ENCODE measurements at places on chromosomes 6 and 20.

GRCh38 chr20:16004108-16004854, 569.0 kb downstream of the KIF16B start:
- no peak for DNase-seq

GRCh38 chr20:59753836-59754235, 149.5 kb downstream of the PHACTR3 start:
- DNase-seq, result no peak

DNA sequence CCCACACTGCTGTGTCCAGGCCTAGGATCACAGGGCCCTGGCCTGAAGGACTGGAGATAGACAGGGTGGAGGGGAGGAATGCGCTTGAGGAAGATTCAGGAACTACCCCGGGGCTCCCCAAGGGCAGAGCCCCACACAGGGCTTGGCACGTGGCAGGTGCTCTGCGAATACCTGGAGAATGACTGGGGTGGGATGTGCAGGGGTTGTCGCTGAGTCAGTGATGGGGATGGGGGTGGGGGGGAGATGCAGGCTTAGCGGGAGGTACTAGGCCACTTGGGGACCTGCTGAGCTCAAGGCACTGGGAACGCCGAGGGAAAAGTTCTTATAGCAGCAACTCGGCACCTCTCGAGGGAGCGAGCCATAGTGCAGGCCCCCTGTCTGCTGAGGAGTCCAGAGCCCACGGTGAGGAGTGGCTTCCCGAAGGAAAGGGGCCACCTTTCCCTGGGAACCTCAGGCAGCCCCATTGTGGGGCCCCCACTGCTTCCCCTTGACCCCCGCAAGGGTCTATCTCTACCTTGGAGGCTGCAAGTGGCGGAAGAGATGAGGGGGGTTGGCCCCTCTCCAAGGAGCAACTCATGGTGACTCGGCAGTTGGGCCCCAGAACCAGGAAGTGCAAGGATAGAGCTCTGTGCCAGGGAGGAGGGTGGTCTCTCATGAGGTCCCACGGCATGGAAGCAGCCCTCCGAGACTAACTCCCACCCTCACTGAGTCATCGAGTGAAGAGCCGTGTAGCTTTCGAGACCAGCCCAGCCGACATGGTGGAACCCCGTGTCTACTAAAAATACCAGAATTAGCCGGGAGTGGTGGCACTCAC, 33.1 kb downstream of the SRC start:
- no peak for DNase-seq

DNA sequence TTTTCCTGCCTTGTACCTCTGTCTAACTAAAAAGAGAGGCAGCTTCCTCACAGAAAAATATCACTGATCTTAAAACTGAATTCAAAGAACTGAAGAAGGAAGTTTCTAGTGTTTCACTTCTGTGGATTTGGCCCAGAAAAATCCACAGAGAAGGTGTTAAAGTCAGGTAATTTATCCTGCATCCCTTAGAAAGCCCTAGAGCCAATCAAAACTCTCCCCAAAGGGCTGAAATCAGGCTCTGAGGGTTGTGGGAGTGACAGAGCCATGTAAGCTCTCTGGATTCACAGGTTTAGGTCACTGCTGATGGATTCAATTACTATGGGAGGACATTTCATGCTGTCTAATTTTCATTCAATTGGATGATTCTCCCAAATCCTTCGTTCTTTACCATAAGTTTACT, 152.3 kb downstream of the OR2B2 start:
- no peak for DNase-seq

- no peak for DNase-seq
Observed at GRCh38 chr6:78910010-78910409, 42.7 kb downstream of the IRAK1BP1 start.

DNA sequence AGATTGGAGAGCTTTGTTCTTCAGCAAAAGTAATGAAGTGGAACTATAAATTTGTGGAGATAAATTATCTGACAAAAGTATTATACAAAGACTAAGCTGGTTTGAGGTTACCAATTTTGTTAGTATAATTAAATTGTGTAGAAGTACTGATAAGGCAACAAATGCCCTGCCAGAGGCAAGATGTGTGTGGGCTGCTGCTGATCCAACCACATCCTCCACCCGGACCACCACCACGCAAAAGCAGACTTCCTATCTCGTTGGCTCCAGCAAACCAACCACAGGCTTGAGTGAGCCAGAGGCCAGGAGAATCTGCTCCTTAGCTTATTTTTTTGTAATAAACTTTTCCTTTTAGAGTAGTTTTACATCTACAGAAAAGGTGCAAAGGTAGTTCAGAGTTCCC, 1.1 kb upstream of the MYLK4 start:
- no peak for DNase-seq

Measured in NCI-H1048 (cell line).